Naive B cell (primary cell): ENCODE measurements at places on chromosomes 5 and 9.

GRCh38 chr5:61974680-61975079 is 331.3 kb upstream of the KIF2A start:
- DNase-seq = no peak

- DNase-seq = no peak
These were observed 266.5 kb upstream of the VLDLR start for GRCh38 chr9:2354856-2355696.

DNA sequence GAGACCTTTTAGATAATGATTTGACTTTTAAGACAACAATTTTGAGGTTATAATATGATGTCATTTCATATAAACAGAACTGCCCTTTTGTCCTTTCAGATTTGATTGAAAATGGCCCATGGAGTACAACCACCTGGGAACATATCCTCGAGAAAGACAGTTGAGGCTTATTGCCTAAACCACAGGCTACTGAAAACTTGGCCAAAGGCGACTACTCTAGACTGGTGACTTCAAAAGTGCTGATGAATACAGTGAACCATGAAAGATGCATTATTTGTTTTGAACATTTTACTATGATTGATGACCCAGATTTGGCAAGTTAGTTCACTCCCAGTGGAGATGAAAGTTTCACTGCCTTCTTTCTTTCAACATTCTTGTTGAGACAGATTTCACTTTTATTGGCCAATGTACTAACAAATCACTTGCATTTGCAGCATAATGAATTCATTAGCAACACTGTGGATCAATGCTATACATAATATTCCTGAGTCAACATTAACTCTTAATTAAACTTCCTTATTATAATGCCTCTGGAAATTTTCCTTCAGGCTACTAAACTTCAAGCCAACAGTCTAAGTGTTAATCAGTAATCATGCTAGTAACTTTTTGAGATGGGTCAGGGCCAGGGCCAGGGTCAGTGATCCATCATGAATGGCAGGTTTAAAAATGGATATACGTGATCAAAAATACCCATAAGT is 480.3 kb downstream of the RAB3C start:
- DNase-seq = no peak

GRCh38 chr5:1983401-1983800 is 100.7 kb upstream of the IRX4 start:
- DNase-seq = no peak
